ENCODE measurements at places on chromosomes 5 and 9.

DNA sequence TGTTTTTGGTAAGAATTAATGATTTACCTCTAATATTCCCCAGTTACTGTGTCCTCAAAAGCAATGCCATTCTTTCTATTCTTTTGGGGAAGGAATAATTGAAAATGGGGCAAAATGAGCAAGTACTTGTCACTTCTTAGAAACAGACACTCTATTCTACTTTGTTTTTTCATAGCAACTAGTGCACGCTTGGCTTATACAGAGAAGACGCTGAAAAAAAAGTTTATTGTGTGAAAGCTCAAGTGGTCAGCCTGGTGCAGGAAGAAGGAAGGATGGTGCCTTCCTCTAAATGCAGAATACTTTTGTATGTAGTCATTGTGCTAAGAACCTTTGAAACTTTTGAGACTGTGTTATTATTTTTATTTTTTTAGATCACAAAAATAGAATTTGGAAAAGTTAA, 29.6 kb downstream of the ANKDD1B start:
- no peak for DNase-seq

- peak; percentile 55 for DNase-seq
Measured at GRCh38 chr9:38026021-38026809, 42.8 kb downstream of the SHB start.

DNA sequence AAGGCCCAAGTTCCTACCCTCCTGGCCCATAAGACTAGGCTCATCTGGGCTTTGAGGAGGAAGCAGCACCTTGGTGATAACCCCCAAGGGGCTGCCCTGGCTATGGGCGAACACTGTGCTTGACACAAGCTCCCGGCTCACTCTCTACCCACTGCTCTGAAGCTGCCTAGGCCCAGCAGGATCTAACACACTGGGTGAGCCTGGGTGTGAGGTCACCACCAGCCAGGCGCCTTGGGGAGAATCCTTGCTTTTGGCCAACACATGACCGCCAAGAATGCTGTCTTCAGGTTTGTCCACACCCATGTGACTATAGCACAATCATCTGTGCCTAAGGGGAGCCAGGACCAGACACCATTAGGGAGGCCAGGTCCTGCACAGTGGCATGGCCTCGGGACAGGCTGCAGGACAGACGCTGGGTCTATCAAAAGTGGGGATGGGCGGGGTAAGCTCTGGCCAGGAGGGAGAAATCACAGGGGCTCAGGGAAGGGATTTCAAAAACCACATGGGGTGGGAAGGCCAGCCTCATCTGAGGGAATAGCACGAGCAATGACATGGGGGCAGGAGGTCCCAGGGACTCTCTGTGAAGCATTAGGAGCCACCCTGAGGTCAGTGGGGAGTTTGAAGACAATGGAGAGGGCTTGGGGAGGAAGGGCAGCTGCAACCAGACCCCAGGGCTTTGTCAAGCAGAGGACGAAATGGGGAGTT, 29.6 kb downstream of the BICD2 start:
- DNase-seq, result no peak

DNA sequence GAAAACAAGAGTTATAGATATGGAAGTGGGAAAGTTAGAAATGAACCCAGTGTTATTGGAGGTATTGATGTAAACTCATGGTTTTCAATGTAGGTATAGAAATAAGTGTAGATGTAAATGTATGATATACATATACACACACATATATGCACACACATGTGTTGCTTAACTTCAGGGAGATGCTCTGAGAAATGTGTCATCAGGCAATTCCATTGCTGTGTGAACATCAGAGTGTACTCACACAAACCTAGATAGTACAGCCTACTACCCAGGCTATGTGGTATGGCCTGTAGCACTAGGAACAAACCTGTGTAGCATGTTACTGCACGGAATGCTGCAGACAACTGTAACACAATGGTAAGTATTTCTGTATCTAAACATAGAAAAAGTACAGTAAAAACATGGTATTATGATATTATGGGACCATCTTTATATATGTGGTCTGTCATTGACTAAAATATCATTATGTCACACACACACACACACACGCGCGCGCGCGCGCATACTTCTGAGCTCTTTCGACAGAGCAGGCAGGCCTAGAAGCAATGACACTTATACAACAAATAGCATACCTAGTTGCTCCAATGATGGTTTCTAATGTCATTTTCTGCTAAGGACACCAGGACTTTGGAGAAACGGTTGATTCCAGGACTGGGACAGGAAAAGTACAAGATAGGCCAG, 86.6 kb downstream of the MACROH2A1 start:
- DNase-seq, result no peak

DNA sequence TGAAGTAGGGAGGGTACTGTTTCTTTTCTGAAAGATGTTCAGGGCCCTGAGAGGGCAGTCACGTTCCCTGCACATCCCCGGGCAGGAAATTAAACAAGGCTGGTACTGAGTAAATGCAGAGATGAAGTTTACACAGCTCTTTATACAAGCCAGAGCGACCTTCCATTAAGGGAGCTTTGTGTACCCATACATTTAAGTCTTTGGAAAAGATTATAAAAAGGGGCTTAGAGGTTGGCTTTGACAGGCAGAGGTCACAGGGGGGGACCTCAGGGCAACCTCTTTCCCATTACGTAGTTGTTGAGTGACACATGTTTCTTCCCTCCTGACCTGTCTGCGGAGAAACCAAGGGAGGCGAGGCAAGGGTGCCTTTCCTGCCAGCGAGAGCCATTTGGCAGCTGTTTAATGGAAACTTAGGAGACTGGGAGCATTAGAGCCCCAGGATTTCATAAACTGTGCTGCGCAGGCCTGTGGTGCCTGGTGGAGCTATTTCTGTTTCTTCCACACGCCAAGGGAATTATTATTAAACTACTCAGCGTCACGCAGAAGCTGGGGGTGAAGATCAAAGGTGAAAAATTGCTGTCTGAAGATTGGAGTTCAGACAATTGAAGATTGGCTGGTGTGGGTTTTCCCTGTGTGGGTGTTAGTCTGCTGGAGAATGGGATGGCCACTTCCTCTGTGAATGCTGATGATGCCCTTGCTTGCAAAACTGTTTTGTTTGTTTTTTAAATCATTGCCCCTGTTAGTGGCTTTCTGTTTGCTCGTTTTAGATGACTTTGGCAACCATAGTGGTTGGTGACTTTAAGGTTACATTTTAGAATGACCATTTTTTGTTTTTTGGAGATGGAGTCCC, 3.2 kb upstream of the SMIM32 start:
- DNase-seq, result peak; percentile 22

DNA sequence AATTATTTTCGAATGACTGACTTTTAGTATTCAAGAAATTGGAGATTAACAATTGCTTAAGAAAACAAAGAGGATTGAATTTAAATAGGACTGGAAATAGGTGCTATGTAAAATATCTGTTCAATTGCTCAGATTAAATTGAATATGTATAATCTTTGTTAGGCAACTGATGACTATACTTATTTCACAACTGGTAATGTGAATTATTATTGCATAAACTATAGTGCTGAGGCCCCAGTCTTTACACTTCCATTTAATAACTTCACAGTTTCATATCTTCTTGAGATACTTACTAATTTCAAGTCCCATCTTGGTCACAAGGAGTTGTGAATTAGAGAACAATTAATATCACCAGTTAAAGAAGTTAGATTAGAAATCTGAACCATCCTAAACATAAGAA, 16.7 kb downstream of the CEP78 start:
- no peak for DNase-seq
